ENCODE measurements at places on chromosomes 1 and 21. TPM values are rescaled to one million over a fixed set of nuclear protein-coding genes. Genes with fewer than 3 reads are reported as not detected.

Gene ZFP69B
- 4.8 TPM for total RNA-seq

DNA sequence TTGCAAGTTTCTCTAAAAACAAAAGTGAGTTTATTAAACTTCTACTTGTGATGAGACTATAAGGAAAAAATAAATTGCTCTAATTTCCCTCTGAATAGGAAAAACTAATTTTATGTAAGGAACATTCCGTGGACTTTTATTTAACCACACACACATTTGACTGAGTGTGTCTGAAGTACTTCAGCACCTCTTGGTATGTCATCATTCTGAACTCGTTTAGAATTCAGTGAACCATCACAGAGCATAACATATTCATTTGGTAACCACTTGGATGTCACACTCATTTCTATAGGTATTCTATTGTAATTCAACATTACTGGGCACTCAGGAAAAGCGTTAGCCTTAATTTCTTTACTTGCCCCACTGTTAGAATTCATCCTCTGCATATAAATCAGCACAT, 79.1 kb downstream of the RGS21 start:
- H3K36me3 ChIP-seq, result no peaks in the 10 kb centered on the region
- no peaks in the 10 kb centered on the region for H3K27me3 ChIP-seq
- H3K27ac ChIP-seq, result no peak overlapping the region
- no peaks in the 10 kb centered on the region for H3K4me1 ChIP-seq
- no peak for DNase-seq
- no peak overlapping the region for H3K4me3 ChIP-seq

- H3K36me3 ChIP-seq, result no peaks in the 10 kb centered on the region
- DNase-seq, result no peak
- no peaks in the 10 kb centered on the region for H3K4me1 ChIP-seq
- H3K27ac ChIP-seq, result no peak overlapping the region
- H3K27me3 ChIP-seq, result no peaks in the 10 kb centered on the region
- no peak overlapping the region for H3K4me3 ChIP-seq
Observed at GRCh38 chr21:37700641-37701202, 215.5 kb downstream of the KCNJ6 start.

GRCh38 chr1:111597426-111597825, 22.2 kb upstream of the RAP1A start:
- H3K4me1 ChIP-seq, result peaks cover 97% of the 10 kb centered on the region
- no peak for DNase-seq
- H3K36me3 ChIP-seq, result no peaks in the 10 kb centered on the region
- H3K4me3 ChIP-seq, result no peak overlapping the region
- H3K27ac ChIP-seq, result no peak overlapping the region

GRCh38 chr1:234961456-234962339, 166.9 kb downstream of the TOMM20 start:
- H3K4me1 ChIP-seq, result peaks cover 36% of the 10 kb centered on the region
- H3K4me3 ChIP-seq, result no peak overlapping the region
- no peak for DNase-seq
- H3K36me3 ChIP-seq, result no peaks in the 10 kb centered on the region
- peak overlapping the region; percentile 79 for H3K27ac ChIP-seq

DNA sequence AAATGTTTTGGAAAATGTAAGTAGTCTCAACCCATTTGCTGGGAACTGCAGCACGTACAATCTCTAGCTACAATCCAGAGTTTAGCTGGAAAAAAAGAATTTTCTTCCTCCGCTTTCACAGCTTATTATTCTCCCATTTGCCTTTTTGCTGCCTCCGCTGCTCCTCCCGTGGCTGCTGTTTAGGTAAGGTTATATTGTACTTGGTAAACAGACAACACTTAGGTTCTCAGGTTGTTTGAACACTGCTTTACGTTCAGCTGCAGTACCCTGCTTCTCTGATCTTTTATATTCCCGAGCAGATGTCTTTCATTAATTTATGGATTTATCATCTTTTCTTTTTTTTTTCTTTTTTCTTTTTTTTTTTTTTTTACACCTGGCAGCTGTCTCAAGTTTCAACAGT, 14.3 kb downstream of the PROX1 start:
- no peaks in the 10 kb centered on the region for H3K27me3 ChIP-seq
- H3K4me3 ChIP-seq, result no peak overlapping the region
- H3K4me1 ChIP-seq, result no peaks in the 10 kb centered on the region
- H3K27ac ChIP-seq, result no peak overlapping the region
- no peak for DNase-seq
- no peaks in the 10 kb centered on the region for H3K36me3 ChIP-seq

GRCh38 chr1:172308577-172308976, 111.9 kb upstream of the C1orf105 start:
- H3K36me3 ChIP-seq, result no peaks in the 10 kb centered on the region
- DNase-seq, result no peak
- H3K27ac ChIP-seq, result no peak overlapping the region
- no peaks in the 10 kb centered on the region for H3K4me1 ChIP-seq

DNA sequence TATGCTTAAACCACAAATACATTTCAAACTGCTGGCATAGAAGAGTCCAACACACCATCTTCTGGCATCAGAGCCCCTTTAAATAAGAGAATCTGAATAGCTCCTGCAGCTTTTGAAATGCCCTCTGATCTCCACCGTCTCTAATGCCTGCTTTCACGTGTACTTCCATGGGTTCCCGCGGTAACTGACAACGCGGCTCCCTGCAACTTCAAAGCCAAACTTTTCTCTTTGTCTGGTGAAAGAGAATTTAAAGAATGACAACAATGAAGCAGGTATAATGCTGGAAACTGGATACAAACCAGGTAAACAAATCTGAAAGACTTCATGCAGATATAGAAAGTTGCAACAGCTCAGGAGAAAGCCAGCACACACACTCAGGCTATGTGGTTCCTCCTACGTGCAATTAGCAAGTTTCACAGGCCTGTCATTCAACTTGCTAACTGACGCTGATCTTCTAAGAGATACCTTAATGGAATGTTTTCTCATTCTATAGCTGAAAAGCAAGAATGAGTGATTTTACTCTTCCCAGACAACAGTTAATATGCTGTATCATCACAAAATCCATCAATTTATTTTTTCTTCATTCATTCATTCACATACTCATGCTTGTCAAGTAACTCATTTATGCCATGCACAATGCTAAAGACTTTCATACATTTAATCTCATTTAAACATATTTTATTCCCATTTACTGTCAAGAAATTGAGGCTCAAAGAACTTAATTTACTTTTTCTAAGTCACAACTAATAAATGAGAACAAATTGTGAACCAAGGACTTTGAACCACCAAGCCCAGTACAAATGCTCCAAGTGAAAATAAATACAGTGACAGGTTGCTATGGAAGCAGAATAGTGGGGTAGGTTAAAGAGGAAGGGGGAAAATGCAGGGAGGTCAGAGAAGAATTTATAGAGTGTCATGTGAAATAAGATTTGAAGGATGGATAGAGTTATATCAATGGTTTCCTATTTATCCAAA, 202.7 kb upstream of the SNX7 start:
- H3K4me1 ChIP-seq, result no peaks in the 10 kb centered on the region
- DNase-seq, result no peak
- no peaks in the 10 kb centered on the region for H3K27me3 ChIP-seq
- H3K27ac ChIP-seq, result no peak overlapping the region
- H3K4me3 ChIP-seq, result no peak overlapping the region
